ENCODE measurements at places on chromosomes 2 and 18.

- DNase-seq = no peak
Measured at GRCh38 chr2:60042023-60042422, 511.4 kb downstream of the BCL11A start.

GRCh38 chr2:32752205-32752604 is 124.4 kb downstream of the TTC27 start:
- no peak for DNase-seq

DNA sequence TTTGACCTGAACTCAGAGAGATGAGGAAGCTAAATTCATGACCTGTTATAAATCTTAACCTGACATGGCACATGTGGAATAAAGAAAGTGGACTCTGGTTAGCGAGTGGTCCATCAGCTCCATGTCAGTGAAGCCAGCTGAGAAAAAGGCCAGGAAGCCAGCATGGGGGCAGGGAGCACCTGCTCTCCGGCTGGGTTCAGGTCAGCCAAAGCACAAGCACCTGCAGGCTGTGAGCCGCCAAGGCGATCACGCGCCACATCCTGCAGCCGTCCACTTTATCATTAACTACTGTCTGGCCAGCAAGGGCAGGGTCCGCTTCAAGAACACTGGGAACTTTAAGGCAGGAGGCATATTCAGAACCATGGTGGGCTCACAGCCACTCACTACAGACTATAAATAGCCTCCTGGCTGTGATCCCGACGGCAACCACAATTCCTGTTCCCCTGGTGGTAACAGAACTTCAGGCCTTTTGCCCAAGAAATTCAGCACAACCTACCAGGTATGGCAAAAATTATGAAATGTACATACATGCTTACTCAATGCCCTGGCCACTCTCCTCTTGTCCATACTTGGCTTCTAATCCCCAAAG is 35.5 kb downstream of the ACVR1 start:
- no peak for DNase-seq

DNA sequence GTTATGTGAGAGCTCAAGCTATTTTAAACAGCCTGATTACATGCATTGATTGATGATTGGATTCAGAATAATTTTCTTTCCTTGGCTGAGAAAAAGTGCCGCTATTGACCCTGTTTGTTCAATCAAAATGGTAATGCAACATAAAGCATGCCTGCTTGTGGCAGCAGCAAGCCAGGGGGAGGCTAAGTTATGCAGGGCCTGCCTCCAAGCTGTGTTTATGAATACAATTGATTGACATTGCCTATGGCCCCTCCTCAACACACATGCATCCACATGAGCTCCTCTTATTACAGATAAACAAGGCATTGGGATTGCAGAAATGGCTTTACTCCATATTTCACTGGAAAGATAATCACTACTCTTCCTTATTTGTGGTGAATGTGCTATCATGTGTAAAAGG is 395.6 kb downstream of the TDRD15 start:
- DNase-seq = no peak

DNA sequence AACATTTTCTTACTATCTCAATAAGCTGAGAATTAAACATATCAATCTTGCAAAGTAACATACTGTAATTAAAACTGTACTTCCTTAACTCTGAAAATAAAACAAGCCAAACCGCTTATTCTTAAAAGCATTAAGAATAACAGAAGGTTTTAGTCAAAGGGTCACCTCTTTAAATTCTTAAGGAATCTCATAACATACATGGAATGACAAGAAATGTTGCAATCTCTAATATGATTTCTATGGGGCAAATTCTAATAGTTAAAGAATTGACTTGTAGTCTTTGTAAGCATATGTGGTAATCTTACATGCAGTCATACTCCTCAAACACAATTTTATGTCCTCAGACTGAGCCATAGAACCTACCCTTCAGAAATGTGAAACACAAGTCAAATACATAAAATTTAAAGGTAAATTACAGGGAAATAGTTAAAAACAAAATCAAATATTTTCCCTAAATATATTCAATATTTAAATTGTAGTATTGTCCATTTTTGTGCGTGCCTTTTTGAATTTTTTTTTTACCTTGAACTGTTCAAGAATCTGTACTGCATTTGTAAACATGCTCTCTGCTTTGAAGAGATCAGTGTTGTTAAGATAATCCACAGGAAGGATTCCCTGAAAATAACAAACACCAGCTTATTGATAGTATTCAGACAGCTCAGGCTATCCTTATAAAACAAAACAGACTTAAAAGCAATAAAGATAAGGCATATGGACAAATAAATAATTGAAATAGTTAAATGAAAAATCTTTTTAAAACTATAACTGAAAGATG is 48.2 kb downstream of the PIGN start:
- no peak for DNase-seq

Data from stimulated activated CD8-positive, alpha-beta memory T cell treated with anti-CD3 and anti-CD28 coated beads, Interleukin-15, amount 100 ng/mL, for 24 hours (primary cell).